NCI-H2171 treated with DMSO at 0.1 percent for 48 hours (cell line): ENCODE measurements at places on chromosomes 12 and 14.

DNA sequence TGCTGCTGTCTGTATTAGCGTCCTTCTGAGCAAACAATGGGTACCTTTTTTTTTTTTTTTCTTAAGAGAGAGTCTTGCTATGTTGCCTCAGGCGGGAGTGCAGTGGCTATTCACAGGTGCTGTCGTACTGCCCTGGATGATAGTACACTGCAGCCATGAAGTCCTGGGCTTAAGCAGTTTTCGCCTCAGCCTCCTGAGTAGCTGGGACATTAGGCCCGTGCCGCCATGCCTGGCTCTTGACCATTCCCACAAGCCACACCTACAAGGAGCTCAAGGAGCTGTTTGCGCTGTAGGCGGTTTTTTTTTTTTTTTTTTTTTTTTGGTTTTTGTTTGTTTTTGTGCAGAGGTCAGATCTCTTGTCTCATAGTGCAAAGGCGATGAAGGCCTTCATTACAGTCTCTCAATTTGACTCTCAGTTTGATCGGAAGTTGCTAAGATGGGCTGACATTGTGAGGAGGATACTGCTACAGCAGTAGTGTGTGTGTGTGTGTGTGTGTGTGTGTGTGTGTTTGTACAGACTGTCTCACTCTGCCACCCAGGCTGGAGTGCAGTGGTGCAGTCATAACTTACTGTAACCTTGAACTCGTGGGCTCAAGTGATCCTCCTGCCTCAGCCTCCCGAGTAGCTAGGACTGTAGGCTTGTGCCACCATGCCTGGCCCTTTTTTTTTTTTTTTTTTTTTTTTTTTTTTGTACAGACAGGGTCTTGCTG is 34.2 kb downstream of the TRAF3 start:
- DNase-seq: no peak

DNA sequence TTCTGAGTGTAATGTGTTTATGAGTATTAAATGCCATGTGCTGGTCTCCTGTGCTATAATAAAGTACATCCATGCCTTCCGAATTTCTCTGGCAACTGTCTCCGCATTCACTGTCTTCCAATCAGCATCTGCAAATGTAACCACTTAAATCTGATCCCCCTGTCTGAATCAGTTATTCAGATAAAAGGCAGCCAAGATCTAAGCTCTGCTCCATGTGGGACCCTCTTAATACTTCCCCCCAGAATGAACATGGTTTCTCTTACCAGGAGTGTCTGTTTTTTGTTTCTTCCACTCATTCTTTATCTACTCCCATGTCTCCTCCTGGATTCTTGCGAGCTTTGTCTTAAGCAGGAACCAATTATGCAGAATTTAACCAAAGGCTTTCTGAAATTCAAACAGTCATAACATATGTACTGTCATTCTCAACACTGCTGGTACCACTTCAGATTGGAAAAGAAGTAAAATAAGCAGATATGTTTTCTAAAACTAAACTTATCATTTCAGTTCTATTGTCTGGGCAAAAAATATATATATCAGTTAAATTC is 996.7 kb upstream of the FLRT2 start:
- no peak for DNase-seq

DNA sequence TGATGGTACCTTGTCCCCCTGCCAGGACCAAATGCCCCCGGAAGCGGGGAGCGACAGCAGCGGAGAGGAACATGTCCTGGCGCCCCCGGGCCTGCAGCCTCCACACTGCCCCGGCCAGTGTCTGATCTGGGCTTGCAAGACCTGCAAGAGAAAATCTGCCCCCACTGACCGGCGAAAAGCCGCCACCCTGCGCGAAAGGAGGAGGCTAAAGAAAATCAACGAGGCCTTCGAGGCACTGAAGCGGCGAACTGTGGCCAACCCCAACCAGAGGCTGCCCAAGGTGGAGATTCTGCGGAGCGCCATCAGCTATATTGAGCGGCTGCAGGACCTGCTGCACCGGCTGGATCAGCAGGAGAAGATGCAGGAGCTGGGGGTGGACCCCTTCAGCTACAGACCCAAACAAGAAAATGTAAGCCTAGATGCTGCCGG is 410 bp downstream of the MYF6 start:
- no peak for DNase-seq

- peak; percentile 36 for DNase-seq
Measured at GRCh38 chr12:1855241-1855640, 34.9 kb downstream of the LRTM2 start.

DNA sequence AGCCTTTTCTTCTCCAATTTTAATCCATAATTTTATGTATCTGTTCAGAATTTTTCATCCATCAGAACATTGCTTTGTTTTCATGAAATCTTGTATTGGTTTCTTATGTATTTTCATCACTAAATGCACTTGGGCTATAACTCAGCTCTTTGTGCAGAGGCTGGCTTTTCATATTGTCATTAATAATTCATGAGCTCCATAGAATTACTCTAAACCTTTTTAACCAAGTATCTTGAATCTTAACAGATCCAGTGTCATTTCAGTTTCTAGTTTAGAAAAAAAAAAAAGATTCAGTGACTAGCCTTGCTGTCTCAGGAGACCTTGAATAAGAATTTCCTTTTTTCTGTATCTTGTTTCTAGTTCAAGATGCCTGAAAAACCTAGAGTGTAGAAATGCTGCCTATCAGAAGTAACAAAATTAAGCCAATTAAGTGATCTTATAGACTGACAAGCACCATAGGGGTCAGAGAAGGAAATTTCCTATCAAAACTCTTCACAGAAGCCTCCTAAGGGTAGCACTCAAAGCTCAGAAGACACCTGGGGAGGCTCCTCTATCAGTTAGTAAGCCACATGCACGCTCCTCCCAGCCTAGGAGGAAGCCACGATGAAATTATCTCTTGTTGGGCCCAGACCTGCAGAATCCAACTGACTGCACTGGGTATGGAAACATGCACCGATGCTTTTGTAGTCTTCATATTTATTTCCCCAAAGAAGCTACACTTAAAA is 163.4 kb downstream of the KICS2 start:
- DNase-seq: no peak
